ENCODE measurements at places on chromosomes 1 and 21.

DNA sequence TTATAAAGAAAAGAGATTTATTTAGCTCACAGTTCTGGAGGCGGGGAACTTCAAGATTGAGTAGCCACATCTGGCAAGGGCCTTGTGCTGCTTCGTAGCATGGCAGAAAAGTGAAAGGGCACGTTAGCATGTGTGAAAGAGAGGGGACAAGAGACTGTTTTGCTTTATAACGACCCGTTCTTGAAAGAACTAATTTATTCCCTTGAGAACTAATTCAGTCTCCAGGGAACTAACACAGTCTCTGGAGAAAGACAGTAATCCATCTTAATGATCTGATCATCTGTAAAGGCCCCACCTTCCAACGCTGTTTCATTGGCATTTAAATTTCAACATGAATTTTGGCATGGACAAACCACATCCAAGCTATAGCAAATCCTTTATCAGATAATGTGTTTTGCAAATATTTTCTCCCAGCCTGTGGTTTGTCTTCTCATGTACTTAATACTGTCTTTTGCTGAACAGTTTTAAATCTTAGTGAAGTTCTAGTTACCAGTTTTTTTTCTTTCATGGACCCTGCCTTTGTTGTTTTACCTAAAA is 26.1 kb downstream of the MTR start:
- no peak for DNase-seq

DNA sequence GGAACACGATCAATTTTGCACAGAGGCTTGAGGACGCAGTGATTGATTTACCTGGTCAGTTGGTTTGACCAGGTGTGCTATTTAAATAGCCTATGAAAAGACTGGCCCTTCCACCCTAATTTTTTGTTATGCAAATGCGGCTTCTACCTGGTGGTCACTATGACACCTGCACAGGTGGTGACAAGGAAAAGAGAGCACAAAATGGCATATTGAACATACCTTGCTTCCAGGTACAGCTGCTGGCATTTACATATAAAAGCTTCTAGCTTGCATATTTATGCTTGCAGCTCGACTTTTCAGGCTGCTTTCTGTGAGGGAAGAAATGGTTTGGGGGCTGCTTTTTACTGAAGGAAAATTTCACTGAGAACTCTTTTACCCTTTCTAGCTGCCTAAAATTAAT is 15.3 kb upstream of the FMO4 start:
- DNase-seq, result no peak

- DNase-seq, result no peak
Observed at GRCh38 chr1:234868296-234869147, 258.5 kb upstream of the IRF2BP2 start.

GRCh38 chr1:55634516-55634915 is 419.4 kb upstream of the USP24 start:
- no peak for DNase-seq

DNA sequence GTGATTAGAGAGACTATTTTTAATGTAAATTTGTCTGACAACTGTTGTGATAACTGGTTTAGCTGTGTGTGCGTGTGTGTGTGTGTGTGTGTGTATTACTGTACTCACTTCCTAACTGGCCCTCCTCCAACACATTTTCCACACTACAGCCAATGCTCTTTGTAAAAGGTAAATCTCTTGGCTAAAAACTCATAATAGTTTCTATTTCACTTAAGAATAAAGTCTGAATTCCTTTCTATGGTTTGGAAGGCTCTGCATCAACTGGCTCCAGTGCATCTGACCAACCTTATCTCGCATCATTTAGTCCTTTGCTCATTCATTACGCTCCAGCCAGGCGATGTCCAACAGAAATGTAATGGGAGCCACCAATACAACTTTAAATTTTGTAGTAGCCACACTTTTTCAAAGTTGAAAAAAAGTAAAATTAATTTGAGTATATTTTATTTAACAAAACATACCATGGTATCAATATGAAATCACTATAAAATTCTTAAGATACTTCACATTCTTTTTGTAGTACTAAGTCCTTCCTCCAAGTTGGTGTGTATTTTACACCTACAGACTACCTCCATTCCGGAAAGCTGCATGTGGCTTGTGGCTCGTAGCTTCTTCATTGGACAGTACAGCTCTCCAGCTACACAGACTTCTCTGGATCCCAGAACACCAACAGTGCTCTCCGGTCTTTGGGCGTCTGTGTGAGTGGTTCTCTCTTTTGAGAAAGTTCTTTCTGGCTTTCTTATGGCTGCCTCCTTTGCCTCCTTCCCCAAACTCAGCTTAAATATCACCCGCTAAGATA is 68.9 kb downstream of the NRIP1 start:
- DNase-seq, result no peak

DNA sequence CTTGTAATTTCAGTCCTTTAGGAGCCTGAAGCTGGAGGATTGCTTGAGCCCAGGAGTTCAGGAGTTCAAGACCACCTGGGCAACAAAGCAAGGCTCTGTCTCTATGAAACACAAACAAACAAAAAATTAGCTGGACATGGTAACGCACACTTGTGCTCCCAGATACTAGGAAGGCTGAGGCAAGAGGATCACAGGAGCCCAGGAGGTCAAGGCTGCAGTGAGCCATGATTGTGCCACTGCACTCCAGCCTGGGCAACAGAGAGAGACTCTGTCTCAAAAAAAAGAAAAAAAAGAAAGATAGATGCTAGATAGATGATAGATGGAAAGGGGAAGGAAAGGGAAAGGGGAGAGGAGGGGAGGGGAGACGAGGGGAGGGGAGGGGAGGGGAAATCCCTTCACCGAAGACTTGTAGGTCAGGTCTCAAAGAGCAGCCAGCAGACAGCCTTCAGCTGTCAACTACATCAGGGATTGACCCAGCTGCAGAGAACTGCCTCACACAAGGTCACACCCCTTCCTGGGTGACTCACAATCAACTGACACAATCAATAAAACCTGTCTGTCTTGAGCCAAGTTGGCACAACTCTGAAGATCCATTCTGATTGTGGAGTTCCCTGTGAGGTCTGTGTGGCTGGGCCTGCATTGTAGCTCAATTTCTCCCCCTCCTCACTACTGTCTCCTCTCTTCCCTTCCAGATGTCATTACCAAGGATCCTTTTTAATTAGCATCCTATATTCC is 200.6 kb downstream of the RGS7 start:
- DNase-seq, result no peak

DNA sequence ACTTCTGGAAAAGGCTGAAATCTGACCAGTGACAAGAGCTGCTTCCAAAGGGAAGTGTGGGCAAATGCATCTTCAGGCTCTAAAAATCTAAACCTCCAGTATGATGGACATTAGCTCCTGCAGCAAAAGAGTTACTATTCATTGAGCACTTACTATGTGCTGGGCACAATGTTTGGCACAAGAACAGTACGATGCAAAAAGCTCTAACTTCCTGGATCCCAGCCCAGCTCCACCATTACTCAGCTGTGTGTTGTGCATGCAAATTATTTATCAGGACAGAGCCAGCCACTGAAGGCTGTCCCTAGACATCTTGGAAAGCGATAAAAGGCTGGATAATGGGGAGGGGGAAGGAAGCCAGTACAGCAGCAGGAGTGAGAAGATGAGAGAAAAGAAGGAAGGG is 143.5 kb downstream of the ELAVL4 start:
- DNase-seq, result no peak

- no peak for DNase-seq
Observed at GRCh38 chr1:119394085-119394484, 20.9 kb upstream of the HSD3B2 start.

DNA sequence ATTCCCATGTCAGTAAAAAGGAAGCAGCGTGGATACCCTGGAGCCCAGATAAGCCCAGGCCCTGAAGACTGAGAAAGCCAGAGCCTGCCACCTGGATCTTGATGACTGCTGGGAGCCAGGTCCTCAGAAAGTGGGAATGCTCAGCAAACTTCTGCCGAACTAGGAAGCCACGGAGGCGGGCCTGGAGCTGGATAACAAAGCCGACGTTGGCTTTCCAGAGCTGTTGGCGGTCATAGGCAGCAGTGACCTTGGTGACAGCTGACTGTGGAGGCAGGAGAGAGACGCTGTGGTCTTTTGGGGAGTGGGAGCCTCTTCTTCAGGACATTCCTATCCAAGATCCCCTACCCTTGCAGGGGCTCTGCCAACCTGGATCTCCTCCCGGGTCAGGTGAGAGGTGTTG is 24.4 kb downstream of the IQGAP3 start:
- no peak for DNase-seq

- DNase-seq, result no peak
Observed at GRCh38 chr1:30988045-30988444, 77.5 kb downstream of the PUM1 start.

- no peak for DNase-seq
Observed at GRCh38 chr1:221045151-221045550, 165.9 kb downstream of the HLX start.

DNA sequence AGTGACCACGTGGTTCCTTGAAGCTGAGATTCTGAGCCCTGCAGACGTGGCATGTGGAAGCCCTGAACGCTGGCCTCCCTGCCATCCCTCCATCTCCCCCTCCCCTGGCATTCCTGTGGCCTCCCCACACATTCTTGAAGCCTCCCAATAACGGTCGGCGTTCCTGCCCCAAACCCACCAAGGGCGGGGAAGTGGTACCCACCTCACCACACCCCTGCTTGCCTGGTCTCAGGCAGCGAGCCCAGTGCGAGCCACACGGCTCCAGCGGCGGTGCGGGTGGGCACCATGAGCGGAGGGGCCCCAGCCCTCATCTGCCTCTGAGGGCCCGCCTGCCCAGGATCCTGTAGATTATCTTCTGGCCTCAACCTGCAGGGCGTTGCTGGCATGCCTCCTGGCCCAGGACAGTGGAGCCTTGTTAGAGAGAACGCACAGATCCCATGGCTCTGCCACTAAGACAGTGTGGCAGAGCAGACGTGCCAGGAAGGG is 20.6 kb upstream of the PRELP start:
- no peak for DNase-seq

GRCh38 chr1:59522925-59523505 is 226.1 kb downstream of the FGGY start:
- DNase-seq, result no peak

DNA sequence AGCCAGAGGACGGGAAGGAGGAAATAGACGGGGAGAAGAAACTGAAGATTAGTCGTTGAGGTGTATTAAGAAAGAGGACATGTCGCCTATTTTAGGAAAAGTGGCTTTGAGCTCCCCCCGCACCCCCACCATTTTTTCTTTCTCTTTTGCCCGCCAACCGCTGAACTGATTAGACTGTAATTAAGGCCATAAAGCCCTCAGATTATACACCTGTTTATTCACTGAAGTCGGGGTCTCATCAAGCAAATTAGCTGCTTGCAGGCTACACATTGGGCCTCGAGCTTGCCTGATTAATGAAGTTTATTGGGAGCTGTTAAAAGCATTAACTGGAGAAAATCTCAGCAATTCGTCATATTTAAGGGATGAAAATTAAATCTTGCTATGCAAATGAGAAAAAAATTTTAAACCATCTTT is 119.4 kb upstream of the RRP15 start:
- DNase-seq, result no peak

DNA sequence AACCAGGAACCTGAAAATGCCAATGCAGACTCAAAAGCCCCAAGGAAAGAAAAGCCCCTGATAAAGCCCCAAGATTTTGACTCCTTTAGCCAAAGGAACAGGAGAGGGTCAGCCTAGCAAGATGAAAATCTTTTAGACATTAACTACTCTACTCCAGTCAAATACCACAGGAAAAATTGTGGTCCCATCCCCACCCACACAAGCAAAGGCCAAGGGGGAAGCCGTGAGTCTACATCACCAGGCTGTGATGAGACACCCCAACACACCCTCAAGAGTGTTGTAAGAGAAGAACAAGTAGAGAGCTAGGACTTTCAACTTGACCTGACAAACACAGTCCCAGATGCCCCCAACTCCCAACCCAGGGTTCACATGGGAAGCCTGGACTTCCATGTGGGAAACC is 192.8 kb upstream of the NR5A2 start:
- DNase-seq, result no peak

- no peak for DNase-seq
Observed at GRCh38 chr1:4640931-4641330, 13.5 kb upstream of the AJAP1 start.

DNA sequence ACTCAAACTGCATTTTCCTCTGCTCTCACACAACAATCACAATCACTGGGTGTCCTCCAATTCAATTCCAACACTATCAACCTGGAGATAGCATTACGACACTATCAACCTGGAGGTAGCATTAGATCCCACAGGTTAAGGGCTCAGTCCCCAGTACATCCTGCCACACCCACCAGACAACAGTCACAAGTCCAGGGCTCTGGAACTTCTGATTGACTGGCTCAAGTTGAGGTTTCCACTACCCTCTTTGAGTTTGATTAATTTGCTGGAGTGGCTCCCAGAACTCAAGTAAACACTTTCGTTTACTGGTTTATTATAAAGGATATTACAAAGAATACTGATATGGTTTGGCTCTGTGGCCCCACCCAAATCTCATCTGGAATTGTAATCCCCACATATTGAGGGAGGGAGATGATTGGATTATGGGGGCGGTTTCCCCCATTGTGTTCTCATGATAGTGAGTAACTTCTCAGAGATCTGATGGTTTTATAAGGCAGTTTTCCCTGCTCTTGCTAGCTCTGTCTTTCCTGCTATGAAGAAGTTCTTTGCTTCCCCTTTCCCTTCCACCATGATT is 49.6 kb upstream of the ARHGAP29 start:
- DNase-seq, result no peak

- DNase-seq, result no peak
Observed at GRCh38 chr1:101137144-101138126, 99.4 kb upstream of the S1PR1 start.

GRCh38 chr1:111833334-111833733 is 77.6 kb downstream of the DDX20 start:
- DNase-seq, result no peak

GRCh38 chr1:156513185-156513584 is 12.6 kb upstream of the MEF2D start:
- no peak for DNase-seq

DNA sequence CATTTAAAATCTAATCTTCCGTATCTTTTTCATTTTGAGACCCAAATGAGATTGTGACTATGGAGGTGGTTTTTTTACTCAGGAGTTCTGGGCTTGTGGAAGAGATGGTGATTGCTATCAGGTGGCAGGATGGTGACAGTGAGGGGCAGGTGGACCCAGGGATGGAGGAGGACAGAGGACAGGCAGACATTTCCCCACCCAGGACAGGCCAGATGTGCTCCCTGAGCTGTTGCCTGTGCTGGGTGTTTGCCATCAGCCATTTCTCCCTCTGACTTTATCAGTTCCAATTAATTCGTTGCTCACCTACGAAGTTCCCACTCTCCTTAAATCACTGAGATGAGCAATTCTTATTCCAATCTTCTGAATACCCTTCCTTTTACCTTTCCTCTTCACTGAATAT is 26.5 kb downstream of the C1orf116 start:
- no peak for DNase-seq

DNA sequence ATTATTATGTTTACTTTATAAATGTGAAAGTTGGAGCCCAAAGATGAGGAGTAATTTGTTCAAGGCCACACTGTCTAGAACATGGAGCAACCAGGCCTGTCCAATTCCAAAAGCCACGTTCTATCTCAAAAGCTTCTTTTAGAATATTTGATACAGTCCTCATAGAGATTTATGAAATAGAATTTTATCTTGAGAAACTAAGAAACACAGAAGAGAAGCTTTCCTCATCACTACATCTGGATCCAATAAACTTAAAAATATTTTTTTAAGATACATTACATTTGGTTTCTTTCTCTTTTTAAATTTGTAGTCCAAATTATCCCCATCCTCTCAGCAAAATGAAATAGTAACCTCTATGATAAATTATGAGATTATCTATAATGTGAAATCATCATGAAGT is 58.9 kb downstream of the DDAH1 start:
- DNase-seq, result no peak

GRCh38 chr1:84000196-84000885 is 1.4 kb upstream of the TTLL7 start:
- DNase-seq, result no peak

GRCh38 chr1:52063192-52063591 is 7.1 kb downstream of the BTF3L4 start:
- no peak for DNase-seq

GRCh38 chr1:99980928-99981327 is 11.1 kb downstream of the SLC35A3 start:
- no peak for DNase-seq

Data from stimulated activated effector memory CD8-positive, alpha-beta T cell treated with anti-CD3 and anti-CD28 coated beads, Interleukin-12 subunit alpha, Interleukin-12 subunit beta, amount 100 ng/mL, for 72 hours (primary cell).